Inflammatory macrophage treated with lipopolysaccharide for 4 hours (primary cell): ENCODE measurements at places on chromosomes 16 and 17.

GRCh38 chr16:73172241-73172972, 124.5 kb upstream of the ZFHX3 start:
- DNase-seq: no peak

GRCh38 chr17:16215965-16216316, 607 bp upstream of the NCOR1 start:
- DNase-seq: peak; percentile 28

DNA sequence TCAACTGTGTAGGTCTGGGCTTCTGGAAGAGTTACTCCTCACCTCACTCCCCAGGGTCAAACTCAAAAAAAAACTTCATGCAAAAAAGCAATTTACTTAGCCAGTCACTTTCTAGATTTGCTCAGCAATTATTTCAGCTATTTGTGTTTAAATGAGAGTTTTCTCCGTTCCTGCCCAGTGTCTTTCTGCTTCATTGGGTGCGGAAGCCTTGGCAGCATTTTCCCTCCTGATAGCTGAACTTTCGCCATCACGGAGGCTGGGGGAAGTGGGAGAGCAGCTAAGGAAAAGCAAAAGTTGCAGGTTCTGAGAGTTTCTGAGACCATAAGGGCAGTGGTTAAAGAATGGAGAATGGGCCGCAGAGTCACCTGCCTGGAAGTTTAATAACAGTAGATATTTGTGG, 287.1 kb upstream of the DYNLRB2 start:
- no peak for DNase-seq

DNA sequence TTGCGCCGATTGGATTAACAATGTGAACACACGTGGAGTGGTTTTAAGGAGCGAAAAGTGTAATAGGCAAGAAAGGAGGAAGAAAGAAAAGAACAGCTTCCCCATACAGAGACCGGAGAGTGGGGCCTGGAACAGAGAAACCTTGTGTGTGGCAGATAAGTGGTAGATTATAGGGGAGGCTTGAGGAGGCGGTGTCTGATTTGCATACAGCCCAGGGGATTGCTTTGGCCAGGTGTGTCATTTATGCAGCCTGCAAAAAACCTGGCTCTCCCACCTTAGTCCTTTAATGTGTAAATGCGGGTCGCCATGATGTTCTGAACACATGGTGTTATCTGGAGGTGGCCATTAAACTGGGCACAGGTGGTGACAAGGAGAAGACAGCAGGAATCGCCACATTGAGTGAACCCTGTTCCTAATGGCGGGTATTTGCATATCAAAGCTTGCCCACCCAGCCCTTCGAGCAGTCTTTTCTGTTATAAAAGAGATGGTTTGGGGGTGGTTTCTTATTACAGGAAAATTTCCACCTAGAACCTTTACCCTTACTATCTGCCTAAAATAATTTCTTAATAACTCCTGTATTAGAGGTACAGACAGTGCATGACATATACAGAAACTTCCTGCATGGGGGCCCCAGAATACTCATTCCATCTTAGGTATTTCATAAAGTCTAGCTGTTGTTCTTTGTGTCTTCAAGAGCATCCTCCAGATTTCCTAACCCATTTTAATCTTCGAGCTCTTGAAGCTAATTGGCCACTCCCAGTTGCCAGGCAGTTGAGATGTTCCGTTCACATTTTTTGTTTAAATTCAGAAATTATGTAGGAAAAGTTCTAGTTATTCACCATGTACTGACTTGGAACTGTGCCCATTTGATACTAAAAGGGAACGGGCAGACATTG, 292.5 kb downstream of the RBFOX1 start:
- no peak for DNase-seq

DNA sequence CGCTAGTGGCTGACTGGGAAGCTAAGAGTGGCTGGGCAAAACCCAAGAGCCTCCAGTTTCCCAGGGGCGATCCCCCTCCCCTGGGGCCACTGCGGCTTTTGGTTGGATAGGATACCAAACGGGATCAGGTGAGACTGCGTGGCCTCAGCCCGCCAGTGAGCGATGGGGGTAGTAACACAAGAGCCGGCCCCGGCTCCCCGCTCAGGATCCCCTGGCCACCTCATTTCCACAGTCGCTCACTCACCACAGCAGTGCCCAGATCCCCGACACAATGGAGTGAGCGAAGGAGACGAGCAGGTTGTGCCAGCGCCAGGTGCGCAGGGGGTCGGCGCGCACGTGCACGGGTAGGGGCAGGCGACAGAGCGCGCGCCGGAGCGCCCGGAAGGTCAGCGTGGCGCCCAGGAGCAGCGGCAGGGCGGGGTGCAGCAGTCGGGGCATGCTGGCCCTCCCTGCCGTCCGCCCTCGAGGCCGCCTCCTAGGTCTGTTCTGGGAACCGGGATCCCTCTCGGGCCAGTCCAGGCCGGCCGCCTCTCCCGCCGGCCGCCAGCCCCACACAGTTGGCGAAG, 290 bp downstream of the TLCD1 start:
- DNase-seq: no peak

DNA sequence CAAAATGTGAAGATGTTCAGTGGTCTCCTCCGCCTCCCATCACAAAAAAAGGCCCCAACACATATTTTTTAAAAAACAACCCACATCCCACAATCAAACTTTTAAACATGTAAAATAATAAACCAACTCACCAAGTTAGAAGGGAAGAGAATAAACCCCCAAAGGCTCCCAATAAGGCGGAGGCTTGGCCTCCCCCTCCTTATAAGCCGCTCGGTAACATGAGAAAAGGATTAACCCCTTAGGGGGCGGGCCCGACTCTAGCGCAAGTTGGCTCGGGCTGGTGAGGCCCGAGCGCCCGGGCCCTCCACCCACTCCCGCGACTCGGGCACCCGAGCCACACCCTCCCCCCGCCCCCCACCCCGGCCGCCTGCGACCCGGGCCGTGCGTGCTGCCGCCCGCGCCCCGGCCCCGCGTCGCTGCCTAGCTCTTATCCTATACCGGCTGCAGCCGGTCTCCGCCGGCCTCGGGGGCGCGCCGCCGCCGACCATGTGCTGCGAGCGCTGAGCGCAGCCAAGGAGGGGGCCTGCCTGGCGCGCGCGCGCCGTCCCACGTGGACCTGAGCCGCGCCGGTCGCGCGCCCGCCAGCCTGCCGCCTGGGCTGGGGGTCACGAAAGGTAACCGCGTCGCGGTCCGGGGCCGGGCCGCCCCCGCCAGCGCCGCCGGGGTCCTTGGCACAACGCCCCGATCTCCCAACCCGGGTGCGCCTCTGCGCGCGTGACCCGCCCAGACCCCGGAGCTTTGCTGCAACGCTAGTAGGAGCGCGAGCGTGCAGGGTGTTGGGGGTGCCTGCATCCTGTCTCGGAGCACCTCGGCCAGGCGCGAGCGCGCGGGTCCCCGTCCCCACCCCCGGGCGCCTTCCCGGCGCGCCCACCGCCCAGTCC, at the start of the genes ARSG and SLC16A6:
Gene ARSG, plus strand, starts transcription at position 541 of the 881 bp plus-strand sequence. CDS start 15,999 bp downstream, outside the sequence.
Gene SLC16A6, minus strand, starts transcription at position 173 of the 881 bp plus-strand sequence. CDS start 12,807 bp downstream, outside the sequence.
- DNase-seq: peak; percentile 75

DNA sequence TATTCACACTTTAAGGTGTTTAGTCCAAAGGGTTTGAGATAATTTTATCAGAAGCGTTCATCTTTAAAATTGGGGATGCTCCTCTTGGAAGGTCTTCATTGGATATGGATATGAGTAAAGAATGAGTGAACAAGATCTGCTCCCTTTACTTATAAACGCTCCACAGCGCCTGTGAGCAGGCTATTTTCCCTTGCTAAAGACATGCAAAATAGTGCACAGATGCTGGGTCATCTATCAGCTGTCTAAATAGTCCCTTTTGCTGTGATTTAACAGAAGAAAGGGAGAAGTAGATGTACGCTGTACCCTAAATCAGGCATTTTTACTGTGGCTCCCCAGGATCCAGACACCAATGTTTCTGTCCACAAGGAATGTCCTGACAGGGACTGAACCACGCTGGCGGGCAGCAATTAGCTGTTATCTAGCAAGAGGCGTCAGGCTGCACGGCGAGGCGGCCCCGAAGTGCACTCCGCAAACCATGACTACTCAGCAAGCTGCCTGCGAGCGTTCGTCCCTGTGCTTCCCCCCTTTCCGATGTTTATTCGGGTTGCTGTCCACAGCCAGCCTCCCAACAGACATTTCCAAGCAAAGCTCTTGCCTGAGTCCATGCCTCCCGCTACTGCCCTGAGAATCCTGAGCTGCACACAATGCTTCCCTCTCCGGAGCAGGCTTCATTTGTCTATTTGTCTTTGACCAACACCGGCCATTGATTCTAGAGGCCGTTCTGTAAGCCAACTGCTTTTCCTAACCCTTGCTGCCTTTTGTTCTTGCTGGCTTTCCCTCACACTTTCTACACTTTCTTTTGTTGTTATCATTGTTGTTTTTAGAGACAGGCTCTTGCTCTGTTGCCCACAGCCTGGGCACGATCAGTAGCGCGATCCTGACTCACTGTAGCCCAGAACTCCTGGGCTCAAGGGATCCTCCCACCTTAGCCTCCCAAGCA, 55.7 kb upstream of the CNEP1R1 start:
- no peak for DNase-seq

- peak; percentile 62 for DNase-seq
These were observed 96.9 kb downstream of the ADCY9 start for GRCh38 chr16:4019371-4019791.

- DNase-seq: no peak
These were observed 70.0 kb downstream of the ADCY9 start for GRCh38 chr16:4046221-4046620.

- DNase-seq: no peak
These were observed 1.8 kb downstream of the GHDC start for GRCh38 chr17:42192189-42193126.

DNA sequence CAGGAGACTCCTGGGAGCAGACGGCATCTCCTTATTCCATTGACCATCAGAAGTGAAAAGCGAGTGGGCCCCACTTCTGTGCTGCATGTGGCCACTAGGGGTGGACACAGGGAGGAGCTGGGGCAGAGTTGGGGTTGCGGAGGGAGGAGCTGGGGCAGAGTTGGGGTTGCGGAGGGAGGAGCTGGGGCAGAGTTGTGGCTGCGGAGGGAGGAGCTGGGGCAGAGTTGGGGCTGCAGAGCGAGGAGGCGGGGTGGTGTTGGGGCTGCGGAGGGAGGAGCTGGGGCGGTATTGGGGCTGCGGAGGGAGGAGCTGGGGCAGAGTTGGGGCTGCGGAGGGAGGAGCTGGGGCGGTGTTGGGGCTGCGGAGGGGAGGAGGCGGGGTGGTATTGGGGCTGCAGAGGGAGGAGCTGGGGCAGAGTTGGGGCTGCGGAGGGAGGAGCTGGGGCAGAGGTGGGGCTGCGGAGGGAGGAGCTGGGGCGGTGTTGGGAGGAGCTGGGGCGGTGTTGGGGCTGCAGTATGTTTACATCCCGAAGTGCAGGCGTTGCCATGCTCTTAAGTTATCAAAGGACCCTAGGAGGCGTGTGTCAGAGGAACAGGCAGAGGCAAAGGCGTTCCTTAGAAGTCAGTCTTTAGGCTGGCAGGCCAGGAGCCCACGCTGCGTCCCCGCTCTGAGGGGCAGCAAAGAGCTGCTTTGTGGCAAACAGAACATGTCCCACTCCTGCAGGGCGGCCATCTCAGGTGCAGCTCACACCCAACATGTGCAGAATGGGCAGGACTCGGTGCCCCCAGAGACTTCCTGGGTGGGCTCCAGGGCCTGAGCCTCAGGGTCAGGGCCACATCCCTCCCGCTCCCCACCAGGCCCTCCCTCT, 76.0 kb downstream of the ZNF778 start:
- no peak for DNase-seq

DNA sequence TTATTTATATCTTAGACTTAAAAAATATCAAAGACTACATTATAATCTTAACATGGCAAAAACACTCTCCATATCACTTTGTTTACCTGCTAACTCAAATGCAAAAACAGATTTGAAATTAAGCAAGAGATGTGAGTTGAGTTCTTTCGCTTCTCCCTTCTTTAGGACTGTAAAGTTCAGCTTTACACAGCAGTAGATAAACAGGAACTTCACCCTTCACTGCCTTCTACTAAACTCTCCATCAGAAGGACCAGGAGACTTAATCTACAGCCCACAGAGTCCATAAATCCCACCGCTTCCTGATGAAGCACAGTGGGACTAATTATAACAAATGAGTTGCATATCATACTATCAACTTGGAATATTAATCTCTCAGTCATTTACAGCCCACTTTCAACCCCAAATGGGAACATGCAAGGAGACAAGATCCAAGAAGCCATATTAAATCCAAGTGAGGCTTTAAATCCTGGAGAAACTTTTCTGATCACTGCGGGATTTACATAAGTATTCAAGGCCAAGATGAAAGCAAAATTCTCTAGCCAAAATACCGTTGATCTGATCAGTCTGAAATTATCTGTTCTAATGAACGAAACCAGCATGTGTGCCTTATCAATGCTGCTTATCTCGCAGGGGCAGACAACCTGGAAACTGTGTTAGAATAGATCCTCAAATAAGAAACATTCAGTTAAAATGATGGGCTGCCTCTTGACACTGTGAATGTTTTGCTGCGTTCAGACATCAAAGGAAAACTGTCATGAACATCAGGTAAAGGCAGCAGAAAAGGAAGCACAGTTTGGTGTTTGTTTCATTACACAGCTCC, 1.6 kb downstream of the AMFR start:
- peak; percentile 72 for DNase-seq

- DNase-seq: no peak
These were observed 3.4 kb upstream of the WIPI1 start for GRCh38 chr17:68460715-68461114.

GRCh38 chr16:79664407-79664806, 63.9 kb upstream of the MAF start:
- no peak for DNase-seq

DNA sequence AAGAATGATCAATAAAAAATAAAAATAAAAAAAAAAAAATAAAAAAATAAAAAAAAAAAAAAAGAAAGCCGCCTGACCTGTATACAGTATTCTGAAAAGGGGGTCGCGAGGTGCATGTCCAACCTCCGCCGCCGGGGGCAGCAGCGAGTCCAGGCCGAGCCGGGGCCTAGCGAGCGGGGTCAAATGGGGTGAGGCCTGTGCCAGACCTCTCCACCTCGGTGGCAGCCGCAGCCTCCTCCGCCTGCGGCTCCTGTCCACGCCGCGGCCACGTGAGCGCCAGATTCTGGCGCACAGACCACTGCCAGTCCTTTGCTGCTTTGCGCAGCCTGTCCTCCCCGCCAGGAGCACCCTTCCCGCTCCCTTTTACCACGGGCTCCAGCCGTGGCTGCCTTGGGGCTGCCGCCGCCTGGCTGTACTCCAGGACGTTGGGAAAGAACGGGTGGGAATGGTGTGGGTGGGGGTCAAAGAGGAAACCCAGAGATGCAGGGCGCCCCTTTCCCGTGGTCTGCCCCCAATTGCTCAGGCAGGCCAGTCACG, 2.4 kb upstream of the BCKDK start:
- DNase-seq: peak; percentile 73

DNA sequence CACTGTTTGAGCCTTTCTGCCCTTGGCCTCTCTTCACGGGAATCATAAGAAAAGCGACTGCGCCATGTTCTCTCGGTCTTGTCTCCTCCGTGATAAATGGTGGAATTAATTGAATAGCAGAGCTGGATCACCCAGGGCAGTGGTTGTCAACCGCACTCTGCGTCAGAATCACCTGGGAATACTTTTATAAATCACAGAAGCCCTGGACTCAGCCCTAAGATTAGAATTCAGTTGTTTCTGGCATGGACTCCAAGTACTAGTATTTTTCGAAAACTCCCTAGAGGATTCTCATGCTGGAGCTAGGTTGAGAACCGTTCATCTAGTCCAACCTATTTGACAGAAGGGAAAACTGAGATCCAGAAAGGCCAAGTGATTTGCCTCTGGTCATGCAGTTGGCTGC, 64.1 kb downstream of the SPACA3 start:
- no peak for DNase-seq

GRCh38 chr16:75614066-75614897, 8.8 kb downstream of the ADAT1 start:
- DNase-seq: peak; percentile 18
